ENCODE measurements at places on chromosomes 2 and 18.

DNA sequence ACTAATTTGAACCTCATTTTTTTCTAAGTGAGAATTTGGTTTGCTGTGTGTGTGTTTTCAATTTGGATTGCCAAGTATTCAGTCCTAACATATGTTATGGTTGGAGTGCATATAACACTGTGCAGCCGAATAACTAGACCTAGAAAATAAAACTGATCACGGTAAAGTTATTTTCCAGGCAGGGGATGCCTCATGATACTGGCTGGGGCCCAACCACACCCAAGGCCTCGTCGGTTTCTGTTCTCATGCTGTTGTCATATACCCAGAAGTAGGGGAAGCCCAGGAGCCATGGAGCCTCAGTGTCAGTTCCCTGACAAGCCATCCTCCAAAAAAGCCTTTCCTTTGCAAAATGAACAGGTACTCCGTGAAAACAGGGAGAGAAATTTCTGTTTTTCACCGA, 160.2 kb downstream of the GBX2 start:
- DNase-seq, result no peak

- peak; percentile 41 for DNase-seq
These were observed 17.7 kb downstream of the SH3BP4 start for GRCh38 chr2:234969306-234970098.

GRCh38 chr2:39452396-39452795, 15.3 kb upstream of the MAP4K3 start:
- DNase-seq, result no peak

DNA sequence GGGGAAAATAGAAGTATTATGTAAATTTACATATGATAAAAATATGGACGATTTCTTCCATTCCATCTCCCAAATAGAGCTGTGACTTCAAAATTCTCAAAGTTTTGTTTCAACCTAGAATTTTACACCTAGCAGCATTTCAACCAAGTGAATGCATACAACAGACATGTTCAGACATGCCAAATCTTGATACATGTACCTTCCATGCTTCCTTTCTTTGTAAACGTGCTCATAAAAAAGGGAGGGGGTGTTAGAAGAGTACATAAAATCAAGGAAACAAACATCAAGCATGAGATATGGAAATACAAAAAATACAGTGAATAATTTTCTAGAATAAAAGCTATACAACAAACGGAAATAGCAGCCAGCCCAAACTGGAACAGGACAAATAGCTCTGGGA, 974.2 kb downstream of the ERBB4 start:
- no peak for DNase-seq

DNA sequence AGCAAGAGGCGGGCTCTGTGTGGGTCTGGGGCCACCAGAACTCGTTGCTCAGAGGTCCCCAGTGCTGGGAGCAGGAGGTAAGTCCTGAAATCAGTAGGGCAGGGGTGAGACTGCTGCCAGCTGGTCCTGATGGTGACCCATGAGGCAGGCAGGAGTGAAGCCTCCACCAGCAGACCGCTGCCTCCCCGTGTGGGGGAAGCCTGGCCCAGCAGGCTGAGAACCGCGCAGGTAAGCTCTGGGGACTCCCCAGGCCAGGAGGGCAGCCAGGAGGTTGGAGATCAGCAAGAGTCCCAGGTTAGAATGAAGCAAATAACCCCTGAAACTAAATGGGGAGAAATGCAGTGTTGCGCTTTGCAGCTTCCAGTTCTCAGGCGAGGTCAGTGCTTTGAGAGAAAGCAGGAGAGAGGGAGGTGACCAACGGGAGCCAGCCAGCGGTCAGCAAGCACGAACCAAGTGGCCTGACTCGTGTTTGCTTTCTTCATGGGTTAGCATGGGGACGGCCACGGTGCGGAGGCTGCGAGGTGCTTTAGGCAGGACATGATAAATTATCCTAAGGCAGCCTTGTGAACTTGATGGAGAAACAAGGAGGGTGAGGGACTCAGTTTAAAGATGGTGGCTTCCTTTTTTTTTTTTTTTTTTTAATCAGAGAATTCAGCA, 26.2 kb downstream of the INHBB start:
- no peak for DNase-seq

DNA sequence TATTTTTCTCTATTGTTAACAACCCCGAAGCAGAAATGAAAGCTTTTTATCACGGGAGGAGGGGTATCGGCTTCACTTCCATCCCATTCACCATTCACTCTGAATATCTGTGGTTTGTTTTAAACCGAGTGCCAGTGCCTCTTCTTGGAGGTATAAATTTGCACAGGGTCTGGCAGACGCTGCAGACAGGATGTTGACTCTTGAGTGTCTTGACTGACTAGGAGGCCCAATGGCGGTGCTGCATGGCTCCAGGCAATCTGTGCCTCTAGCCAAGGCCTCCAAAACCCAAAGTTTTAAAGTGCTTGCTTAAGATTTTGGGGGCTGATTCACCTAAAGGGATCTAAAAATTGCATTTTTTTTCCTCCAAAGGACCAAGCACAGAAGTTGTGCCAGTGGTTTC, 183.8 kb downstream of the LTBP1 start:
- no peak for DNase-seq

- no peak for DNase-seq
These were observed 5.3 kb upstream of the ARHGAP15 start for GRCh38 chr2:143123911-143124310.

DNA sequence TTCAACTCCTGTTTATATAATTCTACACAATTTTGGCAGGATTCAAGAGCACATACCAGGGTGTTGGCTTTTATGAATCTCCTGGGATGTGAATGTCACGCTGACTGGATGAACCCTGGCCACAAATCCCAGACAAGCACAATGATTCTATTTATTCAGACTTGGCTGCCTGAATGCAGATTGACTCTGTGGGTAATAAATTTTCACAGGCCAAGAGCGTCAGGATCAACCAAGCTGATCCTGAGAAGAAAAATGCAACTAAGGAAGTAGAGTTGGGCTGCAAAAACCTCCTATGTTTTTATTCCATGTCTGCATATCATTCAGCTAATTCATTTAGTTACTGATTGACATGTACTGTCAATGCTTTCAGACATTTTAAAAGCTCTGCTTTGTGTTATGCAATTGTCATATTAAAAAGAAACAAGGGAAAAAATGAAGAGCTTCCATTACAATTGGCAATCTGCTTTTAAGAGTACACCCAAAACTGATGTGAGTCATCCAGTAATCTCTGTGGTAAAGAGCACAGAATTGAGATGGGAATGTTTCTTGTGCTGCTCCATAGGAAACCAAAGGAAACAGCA, 173.0 kb upstream of the REV1 start:
- DNase-seq, result peak; percentile 89

GRCh38 chr2:186426153-186427016, 59.7 kb upstream of the ZC3H15 start:
- DNase-seq, result no peak

DNA sequence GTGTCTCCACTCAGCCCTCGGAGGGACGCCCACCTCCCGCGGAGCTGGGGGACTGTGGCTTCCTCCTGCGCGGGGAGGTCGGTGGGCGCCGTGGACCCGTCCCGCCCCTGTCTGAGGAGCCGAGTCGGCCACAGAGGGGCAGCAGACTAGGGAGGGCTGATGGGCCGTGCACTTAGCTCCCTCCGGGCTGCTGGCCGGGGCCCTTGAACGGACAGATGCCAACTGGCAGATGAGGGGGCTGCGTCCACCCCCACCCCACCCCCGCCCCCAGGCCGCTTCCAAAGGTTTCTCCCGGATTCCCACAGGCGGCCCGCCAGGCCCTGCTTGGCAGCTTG, 10.4 kb upstream of the UBE2F start:
- DNase-seq, result no peak

DNA sequence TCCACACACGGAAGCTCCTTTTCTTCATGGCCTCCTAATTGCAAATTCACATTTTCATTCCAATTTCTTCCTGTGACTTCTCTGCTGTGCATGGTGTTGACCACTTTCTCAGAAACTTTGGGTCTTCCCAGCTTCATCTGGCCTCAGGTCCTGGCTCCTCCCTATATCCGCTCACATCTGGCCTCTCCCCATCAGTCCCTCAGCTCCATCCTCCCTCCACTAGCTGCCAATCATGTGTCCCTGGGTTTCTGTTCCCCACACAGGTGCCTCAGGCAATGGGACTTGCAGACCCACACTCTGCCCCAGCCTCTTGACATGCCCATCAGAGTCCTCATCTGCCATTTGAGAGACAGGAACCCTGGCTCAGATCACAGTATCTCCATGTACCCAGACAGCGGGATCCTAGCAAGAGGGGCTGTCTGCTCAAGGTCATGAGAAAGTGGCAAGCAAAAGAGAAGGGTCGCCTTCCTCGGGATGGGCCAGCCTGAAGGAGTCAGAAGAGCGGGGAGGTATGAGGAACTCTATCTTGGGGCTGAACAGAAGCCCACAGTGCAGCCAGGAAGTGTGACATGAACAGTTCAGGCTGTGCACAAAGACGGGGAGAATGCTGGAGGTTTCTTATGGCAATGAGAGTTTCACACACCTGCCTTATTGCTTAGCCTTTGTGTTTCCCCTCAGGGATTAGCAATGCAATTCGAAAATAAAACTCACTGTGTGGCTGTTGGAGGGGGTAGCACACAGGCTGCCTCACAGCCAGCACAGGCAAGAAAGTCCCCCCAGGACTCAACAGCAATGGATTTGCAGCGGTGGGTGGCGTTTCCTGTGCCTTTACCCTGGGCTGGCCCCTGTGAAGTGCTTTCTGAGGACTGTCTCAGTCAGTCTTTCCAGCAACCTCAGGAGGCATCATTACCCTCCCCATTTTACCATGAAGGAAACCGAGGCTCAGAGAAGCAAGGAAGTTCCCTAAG, 69.5 kb downstream of the COPS8 start:
- no peak for DNase-seq

DNA sequence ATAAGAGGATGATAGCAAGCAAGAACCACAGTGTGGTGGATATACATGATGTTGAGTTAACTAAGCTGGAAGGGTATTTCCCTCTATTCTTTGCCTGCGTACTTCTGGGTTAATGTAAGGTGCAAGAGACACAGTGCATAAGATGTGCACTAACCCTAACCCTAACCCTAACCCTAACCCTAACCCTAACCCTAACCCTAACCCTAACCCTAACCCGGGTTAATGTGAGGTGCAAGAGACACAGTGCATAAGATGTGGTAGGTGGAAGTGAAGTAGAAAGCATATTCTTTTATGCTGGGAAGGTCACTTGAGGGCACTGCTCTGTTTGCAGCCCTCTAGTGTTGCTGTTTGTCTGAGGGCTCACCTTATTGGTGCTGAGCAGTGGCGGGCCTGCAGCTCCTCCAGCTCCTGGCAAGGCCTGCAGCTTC, 181.5 kb upstream of the ITGA4 start:
- DNase-seq, result no peak

GRCh38 chr2:24206714-24207113, 31.9 kb downstream of the FAM228A start:
- no peak for DNase-seq

GRCh38 chr2:61116302-61116701, 45.7 kb upstream of the C2orf74 start:
- DNase-seq, result no peak

- no peak for DNase-seq
These were observed 499.9 kb downstream of the ZEB2 start for GRCh38 chr2:144020047-144020446.

DNA sequence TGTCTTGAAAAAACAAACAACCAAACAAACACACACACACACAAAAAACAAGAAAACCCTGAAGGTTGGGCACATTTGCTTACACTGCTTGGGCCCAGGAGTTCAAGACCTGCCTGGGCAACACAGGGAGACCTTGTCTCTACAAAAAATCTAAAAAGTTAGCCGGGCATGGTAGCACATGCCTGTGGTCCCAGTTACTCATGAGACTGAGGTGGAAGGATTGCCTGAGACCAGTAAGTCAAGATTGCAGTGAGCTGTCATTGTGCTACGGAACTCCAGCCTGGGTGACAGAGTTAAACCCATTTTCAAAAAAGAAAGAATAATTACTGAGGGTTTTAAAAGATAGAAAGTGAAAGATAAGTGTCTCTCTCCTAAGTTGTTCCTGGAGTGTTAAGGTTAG, 103.4 kb downstream of the MBD5 start:
- peak; percentile 6 for DNase-seq

DNA sequence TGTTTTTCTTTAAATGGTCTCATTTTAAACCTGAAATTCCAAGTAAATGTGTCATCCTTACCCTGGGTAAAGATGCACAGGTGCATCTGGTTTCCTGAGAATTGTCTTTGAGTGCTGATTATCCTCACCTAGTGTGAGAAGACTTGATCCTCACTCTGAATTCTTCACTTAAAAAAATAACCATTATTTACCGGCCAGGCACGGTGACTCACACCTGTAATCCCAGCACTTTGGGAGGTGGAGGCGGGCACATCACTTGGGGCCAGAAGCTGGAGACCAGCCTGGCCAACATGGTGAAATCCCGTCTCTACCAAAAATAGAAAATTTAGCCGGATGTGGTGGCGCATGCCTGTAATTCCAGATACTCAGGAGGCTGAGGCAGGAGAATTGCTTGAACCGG, 9.9 kb upstream of the WNT6 start:
- DNase-seq, result no peak

- DNase-seq, result peak; percentile 91
These were observed 137.2 kb downstream of the TRIM43 start for GRCh38 chr2:95728878-95729596.

- DNase-seq, result no peak
These were observed 78.6 kb downstream of the SH3YL1 start for GRCh38 chr2:185221-185620.

DNA sequence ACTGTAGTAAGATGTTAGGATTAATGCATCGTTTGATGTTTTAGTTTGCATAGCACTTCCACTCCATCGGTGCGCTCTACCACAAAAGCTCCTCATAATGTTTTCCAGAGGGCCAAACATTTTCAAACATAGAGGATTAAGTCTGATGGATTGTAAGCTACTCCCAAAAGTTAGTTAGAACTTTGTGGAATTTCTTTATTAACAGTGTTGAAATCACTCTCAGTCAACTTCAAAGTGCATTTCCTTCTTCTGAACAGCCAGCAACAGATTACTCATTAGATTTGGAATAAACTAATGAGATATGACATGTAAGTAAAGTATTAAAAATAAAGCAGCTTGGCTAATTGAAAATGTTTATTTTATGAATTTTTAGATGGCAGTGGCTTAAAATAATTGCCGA, 30.1 kb upstream of the CTAGE1 start:
- peak; percentile 63 for DNase-seq

DNA sequence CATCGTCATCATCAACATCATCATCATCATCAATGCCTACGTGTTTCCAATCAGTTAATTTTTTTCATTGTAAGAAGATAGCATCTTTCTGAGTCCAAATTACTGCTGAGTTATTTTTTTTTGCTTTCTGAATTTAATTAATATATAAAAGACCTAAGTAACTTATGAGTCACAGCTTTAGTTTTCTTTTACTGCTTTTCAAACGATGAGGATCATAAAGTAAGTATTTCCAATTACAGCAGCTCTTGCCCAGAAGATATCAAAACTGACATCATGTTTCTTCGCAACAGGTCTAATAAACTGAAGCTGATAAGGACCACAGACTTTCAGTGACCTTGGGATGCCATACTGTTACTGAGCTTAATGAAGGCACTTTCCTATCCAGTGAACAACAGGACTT, 442.2 kb downstream of the DSEL start:
- no peak for DNase-seq

GRCh38 chr2:10080536-10081304, 509 bp upstream of the CYS1 start:
- DNase-seq, result no peak
